ENCODE measurements at places on chromosomes 2 and 18. TPM values are rescaled to one million over a fixed set of nuclear protein-coding genes. Genes with fewer than 3 reads are reported as not detected.

GRCh38 chr2:178927173-178927572 is 120.0 kb upstream of the TTN start:
- DNase-seq = no peak

RAD51AP2 gene
- not detected for total RNA-seq

SERPINB12 gene
- total RNA-seq = not detected

DNA sequence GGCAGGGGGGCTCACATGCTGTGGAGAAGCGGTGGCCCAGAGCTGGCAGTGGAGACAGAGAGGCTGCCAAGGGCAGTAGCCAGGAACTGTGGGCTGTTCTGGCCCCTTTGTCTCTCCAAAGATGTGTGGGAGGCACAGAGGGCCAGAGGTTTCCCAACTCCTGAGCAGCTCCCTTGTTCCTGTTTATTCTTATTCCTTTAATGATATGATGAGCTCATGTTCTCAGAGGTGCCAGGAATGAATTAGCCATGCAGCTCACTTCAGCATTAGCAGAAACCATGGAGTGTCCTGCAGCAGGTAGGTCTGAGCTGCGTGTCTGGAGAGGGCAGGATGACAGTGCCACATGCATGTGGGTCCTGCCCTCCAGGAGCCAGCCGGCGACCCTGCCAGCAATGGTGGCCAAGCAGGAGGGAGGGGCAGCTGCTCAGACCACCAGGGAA is 77.9 kb upstream of the FZD7 start:
- no peak for DNase-seq

GRCh38 chr2:152557273-152557888 is 159.9 kb downstream of the PRPF40A start:
- no peak for DNase-seq

DNA sequence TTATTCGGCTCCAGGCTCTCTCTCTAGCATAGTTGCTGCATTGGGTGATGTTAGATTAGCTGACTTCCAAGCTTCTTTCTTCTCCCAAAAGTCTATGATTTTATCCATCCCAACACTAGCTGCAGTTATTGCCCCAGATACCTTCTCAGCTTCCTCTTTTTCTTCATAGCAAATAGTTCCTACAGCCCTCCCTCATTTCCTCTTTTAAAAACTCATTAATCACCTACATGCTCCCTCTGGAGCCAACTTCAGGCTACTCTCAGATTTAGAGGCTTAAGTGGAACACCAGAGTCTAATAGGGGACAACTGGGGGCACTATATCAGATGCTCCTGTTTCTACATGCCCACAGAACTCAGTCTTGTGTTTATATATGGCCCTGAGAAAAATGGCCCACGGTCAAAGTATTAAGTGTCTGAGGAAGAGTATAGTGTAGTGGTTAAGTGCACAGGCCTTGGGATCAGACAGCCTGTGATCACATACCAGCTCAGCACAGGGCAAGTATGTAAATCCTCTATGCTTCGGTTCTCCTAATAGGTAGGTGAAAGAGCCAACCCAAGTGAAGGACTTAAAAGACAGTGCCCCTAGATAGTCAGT is 241.9 kb upstream of the SLC14A2 start:
- DNase-seq = no peak

PTMA gene
- total RNA-seq = 757 TPM

Data from body of pancreas (tissue), 4 donors.